Stimulated activated naive CD4-positive, alpha-beta T cell (primary cell): ENCODE measurements at places on chromosomes 2 and 18.

DNA sequence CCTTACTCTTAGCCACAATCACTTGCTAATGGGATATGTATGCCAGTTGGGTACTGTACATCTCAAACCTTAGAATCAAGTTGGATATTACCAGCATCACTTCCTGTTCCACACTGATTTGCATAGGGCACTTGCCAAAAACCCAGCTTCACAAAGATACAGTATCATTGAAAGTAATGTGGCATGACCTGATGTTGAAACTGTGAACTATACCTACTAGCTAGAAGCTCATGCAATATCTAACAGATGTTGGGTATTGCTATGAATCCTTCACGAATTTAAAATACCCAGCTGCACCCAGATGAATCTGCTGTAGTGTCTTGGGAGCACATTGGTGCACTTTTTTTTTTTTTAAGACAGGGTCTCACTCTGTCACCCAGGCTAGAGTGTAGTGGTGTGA lies 6.5 kb upstream of the STAMBP start:
- DNase-seq: no peak

DNA sequence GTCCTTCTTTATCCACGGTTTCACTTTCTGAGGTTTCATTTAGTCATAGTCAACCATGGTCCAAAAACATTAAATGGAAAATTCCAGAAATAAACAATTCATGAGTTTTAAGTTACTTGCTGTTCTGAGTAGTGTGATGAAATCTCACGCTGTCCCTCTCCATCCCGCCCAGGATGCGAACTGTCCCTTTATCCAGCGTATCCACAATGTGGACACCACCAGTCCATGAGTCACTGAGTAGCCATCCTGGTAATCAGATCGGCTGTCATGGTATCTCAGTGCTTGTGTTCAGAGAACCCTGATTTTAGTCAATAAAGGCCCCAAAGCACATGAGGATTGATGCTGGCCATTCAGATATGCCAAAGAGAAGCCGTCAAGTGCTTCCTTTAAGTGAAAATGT lies 3.7 kb downstream of the SP140L start:
- no peak for DNase-seq

- no peak for DNase-seq
Measured at GRCh38 chr2:38129481-38129880, 53.5 kb upstream of the CYP1B1 start.

DNA sequence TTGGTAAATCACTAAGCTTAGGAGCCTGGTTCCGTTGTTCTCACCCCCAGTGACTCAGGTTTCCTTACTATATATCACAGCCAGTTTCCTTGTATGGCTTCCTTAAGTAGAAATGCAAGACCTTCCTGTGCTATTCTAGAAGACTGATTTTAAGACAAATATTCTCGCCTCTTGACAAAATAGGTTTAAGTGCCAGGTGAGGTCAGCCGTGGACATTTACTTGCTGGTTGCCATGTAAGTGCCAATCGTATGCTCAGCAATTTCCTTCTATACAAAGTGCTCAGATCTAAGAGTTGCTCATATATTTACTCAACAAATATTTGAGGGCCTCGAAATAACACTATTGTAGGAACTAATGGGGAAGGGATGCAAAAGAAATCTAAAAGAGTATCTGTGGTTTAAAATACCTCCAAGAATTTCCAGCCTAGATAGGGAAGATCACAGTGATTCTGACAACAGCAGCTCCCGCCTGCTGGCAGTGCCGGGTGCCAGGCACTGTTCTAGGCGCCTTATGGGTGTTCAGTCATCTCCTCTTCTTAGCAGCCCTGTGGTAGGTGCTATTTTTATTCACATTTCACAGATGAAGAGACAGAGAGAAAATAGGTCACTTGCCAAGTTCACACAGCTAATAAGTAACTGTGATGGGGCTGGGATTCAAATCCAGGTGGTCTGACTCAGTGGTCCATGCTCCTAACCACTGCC lies 95.3 kb upstream of the B3GNT7 start:
- no peak for DNase-seq

GRCh38 chr2:120750488-120751210 lies 15.0 kb downstream of the GLI2 start:
- DNase-seq: no peak

- no peak for DNase-seq
Measured at GRCh38 chr2:178208817-178209216, 14.5 kb downstream of the OSBPL6 start.

- DNase-seq: no peak
Measured at GRCh38 chr2:86370579-86370978, 33.2 kb upstream of the REEP1 start.

DNA sequence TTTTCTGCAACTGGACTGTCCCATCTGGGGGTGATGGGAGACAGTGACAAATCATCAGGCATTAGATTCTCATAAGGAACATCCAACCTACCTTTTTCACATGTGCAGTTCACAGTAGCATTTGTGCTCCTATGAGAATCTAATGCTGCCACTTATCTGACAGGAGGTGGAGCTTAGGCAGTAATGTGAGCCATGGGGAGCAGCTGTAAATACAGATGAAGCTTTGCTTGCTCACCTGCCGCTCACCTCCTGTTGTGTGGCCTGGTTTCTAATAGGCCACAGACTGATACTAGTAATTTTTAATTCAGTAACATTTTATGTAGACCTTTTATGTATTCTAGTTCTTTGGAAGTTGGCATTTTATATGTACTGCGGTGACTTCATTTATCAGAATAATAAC lies 180.1 kb upstream of the SPOPL start:
- DNase-seq: no peak

- DNase-seq: no peak
Measured at GRCh38 chr18:63848159-63848558, 39.3 kb upstream of the SERPINB2 start.

GRCh38 chr2:12778369-12778768 lies 61.6 kb downstream of the TRIB2 start:
- no peak for DNase-seq

DNA sequence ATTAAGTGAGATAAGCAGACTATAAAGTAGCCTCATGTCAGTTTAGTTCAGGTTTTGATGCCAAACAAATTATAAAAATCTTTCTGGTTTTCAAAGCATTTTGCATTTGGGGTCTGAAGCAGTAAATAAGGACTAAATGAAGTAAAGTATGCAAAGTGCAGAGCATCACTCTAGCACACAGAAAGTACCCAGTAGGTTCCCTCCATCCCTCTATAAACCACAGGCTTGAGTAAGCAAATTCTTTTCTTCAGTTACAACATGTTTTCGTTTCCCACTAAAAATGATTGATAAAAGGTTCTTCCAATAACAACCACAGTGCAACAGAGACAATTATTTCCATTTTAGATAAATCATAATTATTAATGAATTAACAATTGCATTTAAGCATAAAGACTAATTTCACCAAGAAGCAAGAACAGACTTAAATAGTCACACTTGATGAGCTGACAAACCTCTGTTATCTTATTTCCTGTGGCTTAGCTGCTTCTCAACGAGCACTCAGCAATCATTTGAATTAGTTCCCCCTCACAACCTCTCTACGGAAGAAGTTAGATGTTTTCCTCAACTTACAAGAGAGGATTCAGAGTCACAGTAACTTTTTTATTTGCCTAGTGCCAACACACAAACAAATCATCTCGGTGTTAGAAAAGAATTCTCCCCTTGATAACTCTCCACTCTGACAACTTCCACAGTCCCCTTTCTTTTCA lies 249.8 kb downstream of the NBAS start:
- DNase-seq: no peak

- no peak for DNase-seq
Measured at GRCh38 chr18:50721006-50721405, 98.8 kb downstream of the MRO start.

GRCh38 chr2:105794926-105795574 lies 50.3 kb downstream of the NCK2 start:
- DNase-seq: no peak

DNA sequence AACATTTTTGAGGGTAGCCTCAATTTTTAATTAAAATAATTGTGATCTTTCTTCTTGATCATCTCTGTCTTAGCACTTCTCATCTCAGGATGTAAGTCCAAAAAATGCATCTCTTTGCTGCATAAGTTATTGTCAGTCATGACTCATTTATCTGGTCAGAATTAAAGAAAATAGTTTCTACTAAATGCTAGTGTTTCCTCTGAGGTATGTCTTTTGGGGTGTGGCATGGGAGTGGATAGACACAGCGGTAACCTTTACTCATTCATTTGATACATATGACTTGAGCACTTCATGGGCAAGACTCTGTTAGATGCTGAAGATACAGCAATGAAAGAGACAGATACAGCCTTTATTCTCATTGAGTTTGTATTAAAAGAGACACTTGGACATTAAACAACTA lies 284.7 kb downstream of the IRS1 start:
- DNase-seq: no peak

- DNase-seq: no peak
Measured at GRCh38 chr18:77090546-77091174, 41.9 kb downstream of the MBP start.

- no peak for DNase-seq
Measured at GRCh38 chr18:10094655-10095054, 180.8 kb downstream of the VAPA start.

- DNase-seq: no peak
Measured at GRCh38 chr2:191386938-191387536, 141.8 kb downstream of the MYO1B start.

DNA sequence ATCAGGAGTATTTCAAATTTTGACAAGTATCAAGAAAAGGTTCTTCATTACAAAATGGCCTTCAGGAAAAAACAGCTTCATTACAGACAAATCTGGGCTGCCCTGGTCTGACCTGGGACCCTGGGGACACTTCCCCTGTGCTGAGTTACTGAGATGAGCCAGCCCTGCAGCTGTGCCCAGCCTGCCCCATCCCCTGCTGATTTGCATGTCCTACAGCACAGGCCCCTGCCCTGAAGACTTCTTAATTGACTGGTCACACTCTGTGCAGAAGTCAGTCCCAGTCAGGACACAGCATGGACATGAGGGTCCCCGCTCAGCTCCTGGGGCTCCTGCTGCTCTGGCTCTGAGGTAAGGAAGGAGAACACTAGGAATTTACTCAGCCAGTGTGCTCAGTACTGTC lies 235.1 kb downstream of the ANKRD36B start:
- DNase-seq: no peak

- DNase-seq: no peak
Measured at GRCh38 chr2:68060652-68061051, 2.2 kb downstream of the C1D start.

- no peak for DNase-seq
Measured at GRCh38 chr18:57782049-57782448, 21.1 kb downstream of the ATP8B1 start.

DNA sequence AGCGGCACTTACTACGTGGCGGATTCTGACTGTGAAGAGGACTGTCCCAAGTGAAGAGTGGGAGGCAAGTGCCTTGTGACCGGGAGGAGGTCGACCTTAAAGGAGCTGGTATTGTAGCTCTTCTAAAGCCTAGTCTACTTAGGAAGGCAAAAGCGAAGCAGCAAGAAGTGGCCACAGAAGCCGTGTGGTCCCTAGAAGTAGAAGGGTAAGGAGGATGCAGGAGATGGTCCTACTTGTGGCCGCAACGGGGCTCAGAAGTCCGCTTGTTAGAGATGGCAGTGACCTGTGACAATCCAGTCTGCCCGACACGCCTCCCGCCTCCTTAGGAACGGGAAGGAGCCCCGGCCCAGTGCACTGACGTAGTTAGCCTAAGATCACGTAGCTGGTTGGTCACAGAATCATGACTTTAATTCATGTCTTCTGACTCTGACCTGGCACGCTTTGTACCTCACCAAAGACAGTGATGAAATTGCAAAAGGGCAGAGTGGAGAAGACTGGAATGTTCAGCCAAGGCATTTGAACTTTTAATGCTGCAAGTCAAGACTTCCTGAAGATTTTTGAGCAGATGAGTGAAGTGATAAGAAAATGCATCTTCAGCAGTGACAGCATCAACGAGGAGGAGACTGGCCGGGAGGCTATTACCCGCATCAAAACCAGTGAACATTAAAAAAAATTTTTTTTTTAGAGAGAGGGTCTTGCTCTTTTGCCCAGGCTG lies 749 bp upstream of the EIF2AK3 start:
- DNase-seq: no peak

DNA sequence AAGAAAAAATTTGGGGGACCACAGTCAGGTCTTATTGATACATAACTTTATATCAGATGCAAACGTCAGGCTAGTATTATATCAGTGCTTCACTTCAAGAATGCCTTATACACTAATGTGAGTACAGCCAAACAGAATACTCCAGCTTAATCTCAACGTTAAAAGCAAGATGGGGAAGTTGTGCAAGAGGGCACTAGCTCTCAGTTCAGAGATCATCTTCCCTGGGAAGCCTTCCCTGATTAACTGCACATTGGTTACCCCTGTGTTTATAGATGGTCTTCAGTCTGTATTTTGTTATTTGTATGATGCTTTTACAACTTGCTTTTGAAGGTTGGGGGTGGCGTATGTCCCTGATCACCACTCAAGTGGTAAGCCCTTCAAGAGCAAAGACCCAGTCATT lies 11.4 kb downstream of the EPAS1 start:
- no peak for DNase-seq

GRCh38 chr2:142052220-142052863 lies 78.5 kb downstream of the LRP1B start:
- no peak for DNase-seq

DNA sequence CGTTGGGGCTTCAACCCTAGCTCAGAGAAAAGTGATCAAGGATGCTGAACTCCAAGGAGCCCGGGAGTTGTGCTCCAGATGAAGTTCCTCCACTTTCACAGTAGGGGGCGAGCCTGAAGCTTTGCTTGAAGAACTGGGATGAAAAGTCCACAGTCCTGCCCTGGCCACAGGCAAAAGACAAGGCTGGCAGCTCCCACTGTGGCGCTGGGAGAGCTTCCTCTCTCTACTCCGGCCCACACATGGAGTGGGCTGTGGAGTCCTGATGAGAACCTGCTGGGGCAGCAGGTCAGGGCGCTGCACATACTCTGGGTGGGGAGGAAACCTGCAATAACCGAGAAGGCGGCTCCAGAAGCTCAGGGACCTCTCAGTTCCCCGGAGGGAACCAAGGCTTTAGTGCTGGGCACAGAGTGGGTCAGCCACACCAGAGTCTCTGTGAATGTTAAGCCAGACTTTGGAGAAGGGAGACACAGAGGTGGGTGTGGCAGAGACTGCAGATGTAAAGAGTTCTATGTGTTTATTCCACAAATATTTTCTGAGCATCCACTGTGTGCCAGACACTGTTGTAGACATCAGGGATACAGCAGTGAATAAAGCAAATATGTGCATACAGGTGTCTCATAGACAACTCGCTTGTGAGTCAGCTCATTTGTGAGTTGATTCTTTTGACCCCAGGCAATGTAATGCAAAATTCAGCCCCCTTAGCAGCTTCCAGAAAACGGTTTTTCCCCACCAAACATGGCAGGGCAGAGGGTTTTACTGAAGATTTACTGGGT lies 48.0 kb upstream of the MRPL33 start:
- no peak for DNase-seq

- DNase-seq: no peak
Measured at GRCh38 chr2:112794131-112794733, 9.9 kb upstream of the IL1A start.

- DNase-seq: peak; percentile 51
Measured at GRCh38 chr2:222861411-222862105, 722 bp downstream of the ACSL3 start.

DNA sequence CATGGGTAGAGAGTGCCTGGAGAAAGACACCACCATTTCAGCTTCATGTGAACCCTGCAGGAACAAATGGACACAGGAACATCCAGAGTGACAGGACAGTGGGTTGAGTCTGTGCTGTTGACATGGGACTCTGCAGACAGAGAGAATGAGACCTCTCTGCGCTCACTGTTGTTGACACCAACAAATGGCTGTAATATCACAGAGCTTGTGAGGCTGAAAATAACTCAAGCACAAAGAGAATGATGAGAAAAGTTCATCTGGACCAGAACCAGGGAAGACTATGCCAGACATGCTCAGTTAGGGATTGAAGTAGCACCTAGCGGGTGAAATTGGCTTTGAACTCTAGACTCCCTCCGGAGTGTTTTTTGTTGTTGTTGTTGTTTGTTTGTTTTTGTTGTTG lies 37.0 kb upstream of the YWHAQ start:
- no peak for DNase-seq
